ENCODE measurements at places on chromosomes 11 and 22. TPM values are rescaled to one million over a fixed set of nuclear protein-coding genes. Genes with fewer than 3 reads are reported as not detected.

The ELFN2 gene
- not detected for total RNA-seq

DNA sequence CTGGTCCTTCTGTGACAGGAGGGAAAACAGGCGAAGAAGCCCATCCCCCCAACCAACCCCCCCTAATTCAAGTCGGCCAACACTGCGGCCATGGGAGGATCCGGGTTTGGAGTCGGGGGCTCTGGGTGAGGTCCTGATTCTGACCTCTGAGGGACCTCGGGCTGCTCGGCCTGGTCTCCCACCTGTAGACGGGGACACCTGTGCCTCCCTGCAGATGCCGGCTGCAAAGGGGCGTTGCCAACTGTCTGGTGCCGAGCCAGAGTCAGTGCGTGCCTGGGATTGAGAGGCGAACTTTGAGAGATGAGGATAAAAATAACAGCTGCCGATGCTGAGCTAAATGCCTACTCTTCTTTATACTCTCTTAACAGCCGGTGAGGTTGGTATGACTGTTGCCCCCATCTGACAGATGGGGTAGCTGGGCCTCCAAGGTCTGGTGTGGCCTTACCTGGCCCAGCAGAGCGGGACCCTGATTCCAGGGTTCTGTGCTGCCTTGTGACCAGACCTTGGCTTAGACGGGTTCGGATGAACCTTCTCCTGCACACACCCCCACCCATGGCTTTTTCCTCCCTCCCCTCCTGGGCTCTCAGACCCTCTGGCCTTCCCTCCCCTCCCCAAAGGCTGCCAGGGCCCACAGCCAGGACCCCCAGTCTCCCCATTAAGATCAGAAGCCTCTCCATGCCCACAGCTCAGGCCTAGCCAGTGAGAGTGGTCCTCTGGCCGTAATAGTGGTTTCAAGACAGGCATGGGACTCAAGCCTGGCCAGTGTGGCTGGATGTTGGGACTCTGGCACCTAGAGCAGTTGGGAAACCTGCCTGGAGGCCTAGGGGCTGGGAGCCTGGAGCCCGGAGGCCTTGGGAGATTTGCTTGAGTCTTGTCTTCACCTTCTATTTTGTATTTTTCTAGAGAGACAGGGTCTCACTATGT lies 41.7 kb downstream of the KCNJ4 start:
- peaks cover 3% of the 10 kb centered on the region for H3K4me1 ChIP-seq
- H3K27me3 ChIP-seq = peaks cover 2% of the 10 kb centered on the region
- DNase-seq = no peak
- H3K4me3 ChIP-seq = no peak overlapping the region
- H3K27ac ChIP-seq = no peak overlapping the region
- no peaks in the 10 kb centered on the region for H3K36me3 ChIP-seq

GRCh38 chr11:116420770-116421528 lies 351.8 kb downstream of the BUD13 start:
- H3K4me1 ChIP-seq = peaks cover 3% of the 10 kb centered on the region
- DNase-seq = no peak
- H3K4me3 ChIP-seq = no peak overlapping the region
- no peak overlapping the region for H3K27ac ChIP-seq
- no peaks in the 10 kb centered on the region for H3K36me3 ChIP-seq

- H3K27ac ChIP-seq = no peak overlapping the region
- H3K4me3 ChIP-seq = no peak overlapping the region
- no peaks in the 10 kb centered on the region for H3K36me3 ChIP-seq
Observed at GRCh38 chr11:113532697-113533424, 57.7 kb upstream of the DRD2 start.
